ENCODE measurements at places on chromosomes 4 and X.

DNA sequence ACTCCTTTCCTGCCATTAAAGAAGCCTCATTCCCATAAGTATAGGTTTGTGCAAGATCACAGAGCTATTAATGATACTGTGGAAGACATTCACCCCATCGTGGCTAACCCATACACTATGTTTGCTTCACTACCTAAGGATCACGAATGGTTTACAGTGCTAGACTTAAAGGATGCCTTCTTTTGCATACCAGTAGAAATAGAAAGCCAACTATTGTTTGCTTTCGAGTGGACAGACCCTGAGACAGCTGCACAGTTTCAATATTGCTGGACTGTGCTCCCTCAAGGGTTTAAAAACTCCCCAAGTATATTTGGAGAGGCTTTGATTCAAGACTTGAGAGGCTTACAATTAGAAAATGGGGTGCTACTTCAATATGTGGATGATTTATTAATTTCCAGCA lies 16.0 kb upstream of the PAPSS1 start:
- DNase-seq, result no peak

DNA sequence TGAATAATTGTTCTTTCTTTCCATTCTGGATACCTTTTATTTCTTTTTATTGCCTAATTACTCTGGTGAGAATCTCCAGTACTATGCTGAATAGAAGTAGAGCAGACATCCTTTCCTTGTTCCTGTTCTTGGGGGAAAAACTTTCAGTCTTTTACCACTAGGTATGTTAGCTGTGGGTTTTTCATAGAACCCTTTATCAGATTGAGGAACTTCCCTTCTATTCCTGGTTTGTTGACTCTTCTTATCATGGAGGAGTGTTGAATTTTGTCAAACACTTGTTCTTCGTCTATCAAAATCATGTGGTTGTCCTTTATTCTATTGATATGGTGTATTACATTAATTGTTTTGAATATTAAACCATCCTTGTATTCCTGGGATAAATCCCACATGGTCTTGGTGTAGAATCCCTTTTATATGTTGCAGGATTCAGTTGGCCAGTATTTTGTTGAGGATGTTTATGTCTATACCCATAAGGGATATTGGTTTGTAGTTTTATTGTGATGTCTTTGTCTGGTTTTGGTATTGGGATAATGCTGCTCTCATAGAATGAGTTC lies 23.6 kb downstream of the SH3BP2 start:
- DNase-seq, result no peak

DNA sequence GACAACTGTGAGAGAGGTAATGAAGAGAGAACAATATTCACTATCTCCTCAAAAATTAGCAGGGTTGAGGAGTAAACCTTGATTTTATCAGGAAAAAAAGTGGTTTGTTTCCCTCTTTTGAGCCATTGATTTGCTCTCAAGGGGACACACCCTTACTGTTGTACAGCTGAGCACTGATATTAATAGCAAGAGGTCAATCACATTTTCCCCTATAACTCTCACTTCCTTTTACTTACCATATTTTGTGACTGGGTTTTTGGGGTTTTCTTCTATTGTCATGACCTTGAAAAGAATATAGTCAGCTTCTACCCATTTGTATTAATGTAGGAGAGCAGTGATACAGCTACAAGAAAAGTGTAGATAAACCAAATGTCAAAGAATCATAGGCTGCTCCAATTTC lies 70.2 kb upstream of the LONRF3 start:
- DNase-seq, result peak; percentile 3

GRCh38 chrX:54288277-54288676 lies 69.6 kb downstream of the WNK3 start:
- DNase-seq, result no peak

GRCh38 chr4:128775477-128775876 lies 34.0 kb upstream of the JADE1 start:
- DNase-seq, result no peak

- DNase-seq, result no peak
Observed at GRCh38 chrX:130340271-130340670, 552 bp downstream of the SLC25A14 start.

GRCh38 chr4:128908735-128909134 lies 99.2 kb downstream of the JADE1 start:
- no peak for DNase-seq

GRCh38 chr4:142645475-142646108 lies 200.5 kb downstream of the INPP4B start:
- DNase-seq, result no peak

- DNase-seq, result no peak
Observed at GRCh38 chrX:67545893-67546495, 2.2 kb downstream of the AR start.

- DNase-seq, result no peak
Observed at GRCh38 chrX:22184096-22184495, 88.6 kb upstream of the CBLL2 start.

- no peak for DNase-seq
Observed at GRCh38 chr4:23890369-23891063, 669 bp upstream of the PPARGC1A start.

DNA sequence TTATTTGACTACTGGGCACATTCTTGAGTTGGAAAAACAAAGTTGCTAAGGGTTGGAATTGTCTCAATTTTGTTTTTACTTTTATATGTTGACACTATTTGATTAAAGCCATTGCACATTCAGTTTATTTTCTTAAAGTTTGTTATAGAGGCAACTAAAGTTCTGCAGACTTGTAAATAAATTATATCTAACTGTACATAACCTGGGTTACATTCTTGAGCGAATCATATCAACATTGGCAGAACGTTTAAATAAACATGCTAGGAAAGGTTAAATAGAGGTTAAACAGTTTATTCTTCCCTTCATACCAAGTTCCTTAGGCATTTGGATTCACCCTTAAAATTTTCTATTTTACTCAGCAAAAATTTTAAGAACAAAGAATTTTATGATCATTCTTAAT lies 74.5 kb downstream of the UCHL1 start:
- DNase-seq, result no peak

All from GM12864 (cell line).